ENCODE measurements at places on chromosomes 7 and 10.

DNA sequence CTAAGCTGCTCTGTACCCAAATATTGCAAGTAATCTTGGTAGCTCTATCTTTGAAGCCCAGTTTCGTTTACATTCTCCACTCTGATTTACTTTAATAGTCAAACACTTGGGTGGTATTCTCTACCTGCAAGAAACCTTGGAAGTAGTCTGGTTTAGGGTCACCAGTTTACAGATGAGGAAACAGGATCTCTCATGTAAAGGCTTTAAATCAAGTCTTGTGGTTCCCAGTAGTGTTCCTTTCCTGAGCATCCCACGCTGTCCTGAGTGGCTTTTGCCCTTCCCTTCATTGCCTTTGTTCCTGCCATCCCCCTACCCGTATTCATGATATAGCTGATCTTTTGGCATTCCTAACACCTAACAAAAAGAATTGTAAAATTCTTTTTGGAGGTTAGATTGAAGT, 20.3 kb downstream of the EXOC4 start:
- no peak for DNase-seq

GRCh38 chr7:135553346-135553745, 4.4 kb upstream of the NUP205 start:
- no peak for DNase-seq

DNA sequence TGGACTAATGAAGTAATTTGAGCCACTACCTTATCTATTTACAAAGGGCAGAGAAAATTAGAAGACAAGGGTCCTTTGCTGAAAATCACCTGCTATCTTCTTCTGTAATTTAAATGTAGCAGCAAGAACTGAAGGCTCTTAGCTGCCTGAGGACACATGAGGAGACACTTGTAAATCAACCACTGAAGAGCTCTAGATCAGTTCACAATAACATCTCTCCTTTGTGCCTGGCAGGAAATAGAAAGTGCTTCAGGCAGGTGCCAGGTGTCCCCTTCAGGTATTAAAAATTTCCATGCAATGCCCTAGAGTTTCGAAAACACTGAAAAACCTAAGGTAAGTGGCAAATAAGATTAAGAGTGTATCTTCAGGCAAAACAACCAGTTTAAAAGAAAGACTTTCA, 474.6 kb downstream of the GRM8 start:
- DNase-seq, result no peak

- DNase-seq, result no peak
These were observed 334.4 kb downstream of the SUGCT start for GRCh38 chr7:40468891-40469864.

GRCh38 chr7:128937647-128938543, at the start of gene IRF5:
Gene IRF5 (plus strand): TSS chr7:128937927. CDS start chr7:128942082, 4,155 bp downstream.
- DNase-seq, result no peak

DNA sequence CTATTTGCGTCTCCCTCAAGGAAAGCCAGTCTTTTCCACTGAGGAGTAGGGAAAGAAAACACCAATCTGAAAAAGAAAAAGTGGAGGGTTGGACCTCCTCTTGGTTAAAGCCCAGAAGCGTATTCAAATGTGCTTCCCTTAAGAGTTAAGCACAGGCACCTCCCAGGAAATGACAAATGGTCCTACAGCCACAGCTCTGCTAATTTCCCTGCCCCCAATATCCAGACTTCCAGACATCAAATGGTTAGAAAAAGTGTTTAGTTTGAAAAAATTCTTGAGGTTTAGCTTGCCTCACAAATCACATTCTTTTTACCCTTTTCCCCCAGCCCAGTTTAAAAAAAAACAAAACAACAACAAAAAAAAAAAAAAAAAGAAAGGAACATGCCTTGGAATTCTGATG, 19.0 kb upstream of the COL1A2 start:
- no peak for DNase-seq

DNA sequence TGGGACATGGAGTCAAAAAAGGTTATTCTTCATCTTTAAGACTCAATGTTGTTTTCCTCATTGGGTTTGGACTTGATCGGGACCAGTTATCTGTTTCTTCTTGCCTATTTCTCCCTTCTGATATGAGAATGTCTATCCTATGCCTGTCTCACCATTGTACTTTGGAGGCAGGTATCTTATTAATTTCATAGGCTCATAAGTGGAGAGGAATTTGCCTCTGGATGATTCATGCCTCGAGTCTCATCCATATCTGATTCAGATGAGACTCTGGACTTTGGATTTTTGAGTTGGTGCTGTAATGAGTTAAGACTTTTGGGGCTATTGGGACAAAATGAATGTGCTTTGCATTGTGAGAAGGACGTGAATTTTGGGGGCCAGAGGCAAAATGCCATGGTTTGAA, 36.2 kb upstream of the CCDC7 start:
- no peak for DNase-seq

- no peak for DNase-seq
These were observed 44.7 kb downstream of the ELFN1 start for GRCh38 chr7:1714583-1715330.

DNA sequence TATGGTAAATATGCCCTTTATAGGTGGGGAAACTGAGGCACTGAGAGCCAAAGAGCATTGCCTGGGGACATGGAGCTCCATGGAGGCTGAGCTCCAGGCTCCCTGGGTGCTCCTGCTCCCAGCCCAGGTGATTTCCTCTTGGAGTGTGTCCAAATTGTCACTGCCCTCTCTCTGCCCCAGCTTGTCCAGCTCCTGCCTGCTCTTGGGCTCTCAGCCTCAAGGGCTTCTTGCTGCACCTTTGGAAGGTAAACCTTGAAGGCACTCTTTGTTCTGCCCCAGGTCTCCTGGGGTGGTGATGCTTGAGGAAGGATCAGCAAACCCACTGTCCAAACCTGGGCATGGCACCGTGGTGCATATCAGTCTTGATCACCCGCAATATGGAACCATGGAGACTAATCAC, 166.1 kb downstream of the RPS24 start:
- no peak for DNase-seq

GRCh38 chr10:61000769-61001730, 57.1 kb upstream of the RHOBTB1 start:
- peak; percentile 78 for DNase-seq

- peak; percentile 32 for DNase-seq
These were observed 973 bp downstream of the SDK1 start for GRCh38 chr7:3301831-3302618.

DNA sequence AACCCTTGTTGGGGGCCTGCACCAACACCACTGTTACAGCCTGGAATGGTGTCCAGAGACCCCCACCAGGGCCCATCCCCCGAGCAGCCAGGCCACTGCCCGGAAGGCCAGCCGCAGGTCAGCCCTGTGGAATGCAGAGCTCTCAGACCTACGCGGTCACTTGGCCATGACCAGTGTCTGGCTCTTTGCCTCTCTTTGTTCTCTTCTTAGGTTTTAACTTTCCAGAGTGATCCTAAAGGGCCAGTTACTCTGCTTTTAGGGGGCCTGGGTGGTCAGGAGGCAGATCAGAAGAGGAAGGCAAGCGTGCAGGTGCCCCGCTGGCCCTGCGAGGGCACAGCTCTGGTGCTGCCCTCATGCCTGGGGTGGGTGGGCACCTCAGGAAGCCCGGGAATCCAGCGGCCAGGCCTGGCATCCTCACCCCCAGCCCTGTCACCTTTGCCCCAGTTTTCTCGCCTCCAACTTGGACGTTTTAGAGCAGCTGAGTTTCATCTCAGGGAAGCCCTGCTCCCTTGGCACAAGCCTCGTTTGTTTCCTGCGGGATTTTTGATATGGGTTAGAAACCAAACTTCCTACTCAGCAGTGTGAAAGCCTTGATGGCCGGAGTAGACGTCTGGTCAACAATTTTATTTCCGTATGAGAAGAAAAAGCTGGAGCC, 62.5 kb upstream of the CHST15 start:
- DNase-seq, result no peak

DNA sequence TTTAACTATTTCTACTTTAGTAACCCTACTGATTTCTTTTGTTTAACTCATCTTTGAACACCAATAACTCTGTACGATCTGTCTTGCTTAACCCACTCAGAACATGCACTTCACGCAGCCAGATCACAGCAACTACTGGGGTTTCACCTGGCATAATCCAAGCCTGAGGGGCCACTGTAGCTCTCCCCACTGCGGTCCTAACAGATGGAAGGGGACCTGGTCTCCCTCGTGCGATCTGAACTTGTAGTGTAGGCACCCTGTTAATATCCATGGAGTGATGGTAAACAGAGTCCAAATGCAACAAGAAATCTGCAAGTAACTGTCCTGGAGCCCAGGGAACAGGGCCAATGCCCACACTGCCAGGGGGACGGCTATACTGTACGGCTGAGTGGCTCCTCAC, 45.5 kb downstream of the INSIG1 start:
- no peak for DNase-seq

GRCh38 chr7:47326808-47327207, 255.1 kb downstream of the TNS3 start:
- no peak for DNase-seq

DNA sequence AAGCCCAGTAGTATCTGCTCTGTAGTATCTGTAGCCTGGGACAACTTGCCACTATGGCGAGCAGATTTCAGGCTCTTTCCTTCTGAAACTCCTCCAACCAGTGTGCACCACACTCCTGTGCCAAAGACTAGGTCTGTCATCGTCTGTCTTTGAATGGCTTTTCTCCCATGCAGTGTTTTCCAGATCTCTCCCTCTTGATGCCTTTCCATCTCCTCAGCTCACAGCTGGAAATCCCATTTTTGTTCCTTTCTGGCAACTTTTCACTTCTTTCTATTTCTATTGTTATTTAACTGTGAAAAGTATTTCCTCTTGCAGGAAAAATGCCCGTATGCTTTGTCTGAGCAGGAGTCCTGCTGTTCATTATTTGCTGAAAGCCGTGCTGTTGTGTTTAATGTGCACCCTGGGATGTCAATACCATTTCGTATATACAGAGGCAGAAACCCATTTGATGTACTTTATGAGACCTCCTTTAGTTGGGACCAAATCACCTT, 373.7 kb downstream of the PHTF2 start:
- no peak for DNase-seq

- no peak for DNase-seq
These were observed 43.7 kb downstream of the SRPK2 start for GRCh38 chr7:105345003-105345402.

GRCh38 chr7:130187360-130187759, 17.8 kb downstream of the TMEM209 start:
- no peak for DNase-seq

DNA sequence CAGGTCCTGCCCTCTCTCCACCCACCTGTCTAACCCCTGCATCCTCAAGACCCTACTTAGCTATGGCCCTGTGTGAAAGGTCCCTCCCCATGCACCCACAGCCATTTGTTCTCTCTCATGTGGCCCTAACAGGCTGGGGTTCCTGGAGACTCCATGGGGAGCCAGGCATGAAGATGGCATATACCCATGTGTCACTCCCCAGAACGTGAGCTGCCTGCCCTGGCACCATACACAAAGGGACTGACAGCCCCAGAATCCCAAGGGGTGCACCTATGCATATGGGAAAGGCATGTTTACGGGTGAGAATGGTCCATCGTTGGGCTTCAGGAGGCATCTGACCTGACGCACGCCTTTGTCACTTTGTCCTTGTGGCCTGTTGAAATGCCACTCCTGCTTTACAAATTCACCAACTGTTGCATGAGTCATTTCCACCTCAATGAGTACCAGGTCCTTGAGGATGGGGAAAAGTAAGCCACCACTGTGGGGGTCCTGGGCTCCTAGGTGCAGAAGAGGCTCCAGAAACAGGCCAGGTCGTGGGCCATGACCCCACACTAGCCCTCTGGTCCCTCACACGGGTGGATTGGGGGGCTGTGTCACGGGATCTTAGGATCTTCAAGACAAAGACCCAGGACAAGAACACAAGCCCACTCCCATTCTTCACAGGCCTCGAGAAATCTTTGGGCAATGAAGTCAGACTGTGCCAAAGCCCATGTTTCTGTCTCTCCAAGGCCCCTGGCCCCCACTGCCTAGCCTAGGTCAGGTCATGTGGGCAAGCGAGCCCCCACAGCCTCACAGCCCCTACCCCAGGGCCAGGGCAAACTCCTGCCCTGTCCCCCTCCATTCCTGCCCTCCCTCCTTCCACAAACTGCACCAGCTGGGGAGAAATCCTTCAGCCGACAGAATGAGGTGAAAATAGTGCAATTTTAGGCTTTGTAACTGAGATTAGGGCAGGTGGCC, 8.6 kb downstream of the GPRIN2 start:
- DNase-seq, result no peak

- no peak for DNase-seq
These were observed 47.4 kb upstream of the LRRN3 start for GRCh38 chr7:111043561-111043960.

GRCh38 chr7:137957887-137958286, 44.0 kb downstream of the CREB3L2 start:
- DNase-seq, result no peak

- no peak for DNase-seq
These were observed 35.8 kb downstream of the CHST15 start for GRCh38 chr10:124057601-124058000.

DNA sequence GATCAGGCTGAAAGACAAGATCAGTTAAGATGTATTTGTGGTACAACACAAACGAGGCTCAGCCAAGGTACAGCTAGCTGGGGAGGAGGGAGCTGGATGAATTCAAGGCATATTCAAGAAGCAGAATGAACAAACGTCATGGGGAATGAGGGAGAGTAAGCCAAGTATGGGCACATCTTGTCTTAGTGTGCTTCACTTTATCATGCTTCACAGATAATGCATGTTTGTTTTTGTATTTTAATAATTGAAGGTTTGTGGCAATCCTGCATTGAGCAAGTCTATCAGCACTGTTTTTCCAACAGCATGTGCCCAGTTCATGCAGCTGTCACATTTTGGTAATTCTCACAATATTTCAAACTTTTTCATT, 135.4 kb downstream of the HIBADH start:
- DNase-seq, result no peak

GRCh38 chr7:98562381-98562823, 54.7 kb upstream of the NPTX2 start:
- no peak for DNase-seq

- no peak for DNase-seq
These were observed 30.4 kb downstream of the LRRC4 start for GRCh38 chr7:128000854-128001265.
